ENCODE measurements at places on chromosomes 11 and 22. TPM values are rescaled to one million over a fixed set of nuclear protein-coding genes. Genes with fewer than 3 reads are reported as not detected.

ZC3H12C gene
- 8.8 TPM for polyA plus RNA-seq

APOA1 gene
- polyA plus RNA-seq, result 41.0 TPM

ELMOD1 gene
- 6.4 TPM for polyA plus RNA-seq

SELENOH gene
- 91.1 TPM for polyA plus RNA-seq

MS4A3 gene
- polyA plus RNA-seq, result 0.71 TPM

DNA sequence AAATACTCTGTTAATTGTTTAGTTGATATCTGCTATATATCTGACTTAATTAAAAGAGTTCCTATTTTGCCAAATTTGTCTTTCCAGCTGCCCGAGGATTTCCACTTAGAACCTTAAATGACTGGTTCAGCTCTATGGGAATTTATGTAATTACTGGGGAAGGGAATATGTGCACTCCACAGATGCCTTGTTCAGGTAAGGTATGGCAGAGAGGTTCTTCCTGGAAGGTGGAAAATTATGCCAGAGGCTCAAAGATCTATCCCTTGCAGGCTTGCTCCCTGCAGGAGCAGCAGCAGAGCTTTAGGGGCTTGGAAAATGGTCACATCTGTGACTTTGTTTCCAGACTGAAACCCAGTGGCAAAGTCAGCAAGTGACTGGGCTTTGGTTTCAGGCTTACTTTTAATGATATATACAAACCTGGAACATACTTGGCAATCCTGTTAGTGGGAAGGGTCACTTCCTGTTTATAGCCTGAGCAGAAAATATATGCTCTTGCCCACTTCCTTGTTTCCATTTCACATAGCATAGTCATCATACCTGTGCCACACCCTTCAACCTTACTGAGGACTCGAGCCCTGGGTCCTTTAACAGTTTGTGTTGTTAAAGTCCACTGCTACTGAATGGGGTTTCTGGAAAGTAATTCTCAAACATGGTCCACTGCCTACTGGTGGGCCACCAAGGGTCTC lies 23.7 kb downstream of the WBP2NL start:
- H3K4me1 ChIP-seq, result no peaks in the 10 kb centered on the region
- H3K4me3 ChIP-seq, result no peak overlapping the region
- H3K27ac ChIP-seq, result no peak overlapping the region
- H3K36me3 ChIP-seq, result no peaks in the 10 kb centered on the region
- H3K27me3 ChIP-seq, result no peaks in the 10 kb centered on the region
- no peak for DNase-seq

DNA sequence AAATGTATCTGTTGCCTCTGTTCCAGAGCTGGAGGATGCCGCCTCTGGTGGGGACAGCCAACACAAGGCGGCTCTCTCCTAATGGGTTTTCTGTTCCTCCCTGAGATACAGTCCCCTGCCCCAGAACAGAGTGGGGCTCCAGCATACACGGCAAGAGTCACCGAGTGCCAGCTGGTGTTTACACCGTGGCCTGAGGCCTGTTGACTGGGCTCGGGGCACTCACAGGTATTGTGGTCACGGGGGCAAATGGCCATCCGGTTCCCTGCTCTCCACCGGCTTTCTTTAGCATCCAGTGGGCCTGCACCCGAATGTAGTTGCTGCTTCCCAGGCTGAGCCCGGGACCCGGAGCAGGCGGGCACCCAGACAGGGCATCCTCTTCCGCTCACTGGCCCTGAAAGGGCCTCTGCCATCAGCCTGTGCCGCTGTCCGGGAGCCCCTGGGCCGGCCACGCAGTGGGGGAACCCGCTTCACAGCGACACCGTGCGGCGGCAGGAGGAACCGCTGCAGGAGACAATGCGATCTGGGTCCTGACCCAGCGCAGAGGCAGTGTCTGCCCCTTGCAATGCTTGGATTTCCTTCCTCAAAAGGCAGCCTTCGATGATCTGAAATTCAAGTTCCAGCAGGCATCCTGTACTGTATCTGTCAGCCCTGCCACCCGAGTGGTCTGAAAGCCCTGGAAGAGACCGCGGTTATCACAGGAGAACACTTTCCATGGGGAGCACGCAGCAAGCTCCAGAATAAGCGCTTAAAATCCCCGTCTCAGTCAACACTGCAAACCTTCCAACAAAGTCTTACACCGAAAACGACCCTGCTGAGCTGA lies 859 bp upstream of the KRTAP5-5 start:
- no peaks in the 10 kb centered on the region for H3K36me3 ChIP-seq
- DNase-seq, result peak; percentile 39
- H3K4me3 ChIP-seq, result no peak overlapping the region
- peaks cover 36% of the 10 kb centered on the region for H3K27me3 ChIP-seq
- peaks cover 16% of the 10 kb centered on the region for H3K4me1 ChIP-seq
- H3K27ac ChIP-seq, result no peak overlapping the region

DNA sequence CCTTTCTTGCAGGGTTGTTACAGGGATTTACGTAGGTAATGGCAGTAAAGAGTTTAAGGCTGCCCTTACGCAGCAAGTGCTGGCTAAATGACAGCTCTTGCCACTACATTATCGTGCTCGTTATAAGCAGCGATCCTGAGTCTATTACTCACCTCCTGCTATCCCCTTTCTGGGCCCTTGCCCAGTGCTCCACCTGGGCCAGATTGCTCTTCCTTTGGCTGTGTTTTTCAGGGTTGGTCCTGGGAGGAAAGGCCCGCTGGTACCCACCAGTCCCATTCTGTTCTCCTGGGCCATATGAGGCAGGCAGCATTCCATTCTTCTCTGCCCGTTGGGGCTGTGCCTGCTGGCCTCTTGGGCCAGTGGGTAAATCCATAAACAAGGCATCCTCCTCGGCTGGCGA lies 87.5 kb downstream of the C11orf58 start:
- H3K4me3 ChIP-seq, result no peak overlapping the region
- no peaks in the 10 kb centered on the region for H3K27me3 ChIP-seq
- no peaks in the 10 kb centered on the region for H3K4me1 ChIP-seq
- no peak overlapping the region for H3K27ac ChIP-seq
- DNase-seq, result no peak

GRCh38 chr11:133955081-133955891 lies 1.5 kb downstream of the IGSF9B start:
- no peak for DNase-seq
- peaks cover 86% of the 10 kb centered on the region for H3K27me3 ChIP-seq
- no peak overlapping the region for H3K27ac ChIP-seq
- peak overlapping the region; percentile 31 for H3K4me3 ChIP-seq
- peaks cover 48% of the 10 kb centered on the region for H3K4me1 ChIP-seq

- H3K27me3 ChIP-seq, result peaks cover 2% of the 10 kb centered on the region
- no peak overlapping the region for H3K4me3 ChIP-seq
- peaks cover 4% of the 10 kb centered on the region for H3K4me1 ChIP-seq
- H3K36me3 ChIP-seq, result no peaks in the 10 kb centered on the region
These were observed 15.7 kb downstream of the CRTAM start for GRCh38 chr11:122853971-122854446.

- H3K4me1 ChIP-seq, result peaks cover 73% of the 10 kb centered on the region
- peak overlapping the region; percentile 74 for H3K27ac ChIP-seq
- no peak for DNase-seq
- H3K27me3 ChIP-seq, result no peaks in the 10 kb centered on the region
- peaks cover 9% of the 10 kb centered on the region for H3K36me3 ChIP-seq
- no peak overlapping the region for H3K4me3 ChIP-seq
These were observed 7.5 kb downstream of the FXYD6 start for GRCh38 chr11:117868815-117869561.

- no peaks in the 10 kb centered on the region for H3K36me3 ChIP-seq
- H3K27me3 ChIP-seq, result no peaks in the 10 kb centered on the region
- H3K4me1 ChIP-seq, result peaks cover 2% of the 10 kb centered on the region
- no peak overlapping the region for H3K4me3 ChIP-seq
These were observed 119.9 kb upstream of the MPPED2 start for GRCh38 chr11:30705913-30706675.

DNA sequence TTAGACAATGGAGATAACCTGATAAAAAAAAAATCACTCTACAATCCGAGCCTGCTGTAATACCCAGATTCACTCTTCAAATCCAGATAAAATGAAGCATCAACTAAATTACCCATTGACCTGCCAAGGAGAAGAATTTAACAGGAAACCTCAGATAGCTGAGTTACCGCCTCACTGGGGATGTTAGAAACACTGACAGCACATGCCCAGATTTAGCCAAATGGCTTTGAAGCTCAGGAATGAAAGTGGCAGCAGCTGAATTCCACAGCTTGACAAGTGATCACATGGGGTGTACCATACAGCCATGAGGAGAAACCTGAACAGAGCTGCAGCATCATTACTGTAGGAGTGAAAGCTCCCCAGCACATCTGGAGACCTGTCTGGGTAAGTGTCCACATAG lies 807.6 kb downstream of the DLG2 start:
- H3K4me3 ChIP-seq, result no peak overlapping the region
- H3K36me3 ChIP-seq, result no peaks in the 10 kb centered on the region
- no peaks in the 10 kb centered on the region for H3K27me3 ChIP-seq
- peak; percentile 17 for DNase-seq
- H3K4me1 ChIP-seq, result peaks cover 2% of the 10 kb centered on the region
- H3K27ac ChIP-seq, result no peak overlapping the region

GRCh38 chr22:44664149-44664548 lies 37.9 kb upstream of the PRR5 start:
- H3K4me3 ChIP-seq, result no peak overlapping the region
- H3K27ac ChIP-seq, result peak overlapping the region; percentile 40
- H3K36me3 ChIP-seq, result no peaks in the 10 kb centered on the region

- no peak overlapping the region for H3K27ac ChIP-seq
- H3K4me3 ChIP-seq, result no peak overlapping the region
- peaks cover 5% of the 10 kb centered on the region for H3K4me1 ChIP-seq
- no peak for DNase-seq
These were observed 8.8 kb upstream of the WT1 start for GRCh38 chr11:32444186-32444585.

DNA sequence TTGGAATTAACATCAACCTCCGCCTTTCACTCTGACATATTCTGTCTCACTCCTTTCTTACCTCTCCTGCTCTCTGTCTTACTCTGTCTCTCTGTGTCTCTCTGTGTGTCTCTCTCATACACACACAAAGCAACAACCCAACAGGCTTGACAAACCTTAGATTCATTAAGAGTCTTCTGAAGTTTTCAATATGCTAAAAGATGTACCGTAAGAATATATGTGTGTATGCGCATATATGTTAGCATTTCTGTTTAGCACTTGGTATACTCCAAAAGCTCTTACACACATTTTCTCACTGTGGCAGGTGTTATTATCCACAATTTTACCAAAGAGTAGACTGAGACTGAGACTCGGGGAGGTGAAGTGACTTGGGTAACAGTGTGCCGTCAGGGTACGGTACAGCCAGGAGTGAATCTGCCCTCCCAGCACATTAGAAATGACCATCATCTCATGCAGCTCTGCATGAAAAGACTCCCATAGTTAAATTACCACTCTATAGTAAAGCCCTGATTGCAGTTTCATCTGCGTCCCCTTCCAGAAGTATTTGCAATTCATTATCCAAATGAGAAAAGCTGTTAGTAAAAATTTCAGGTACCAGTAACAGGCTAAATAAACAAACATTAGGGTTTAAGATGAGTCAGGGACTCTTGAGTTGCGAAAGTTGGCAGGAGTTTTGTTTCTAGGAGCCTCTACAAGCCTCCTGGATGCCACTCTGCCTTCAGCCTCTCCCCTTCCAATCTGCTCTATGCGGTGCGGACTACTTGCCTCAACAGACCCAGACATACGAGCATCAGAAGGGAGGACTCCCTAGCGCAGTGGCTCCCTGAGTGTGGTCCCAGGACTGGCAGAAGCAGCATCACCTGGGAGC lies 195.2 kb upstream of the TMEM45B start:
- H3K36me3 ChIP-seq, result no peaks in the 10 kb centered on the region
- H3K4me1 ChIP-seq, result no peaks in the 10 kb centered on the region
- H3K27me3 ChIP-seq, result peaks cover 26% of the 10 kb centered on the region
- no peak overlapping the region for H3K4me3 ChIP-seq

DNA sequence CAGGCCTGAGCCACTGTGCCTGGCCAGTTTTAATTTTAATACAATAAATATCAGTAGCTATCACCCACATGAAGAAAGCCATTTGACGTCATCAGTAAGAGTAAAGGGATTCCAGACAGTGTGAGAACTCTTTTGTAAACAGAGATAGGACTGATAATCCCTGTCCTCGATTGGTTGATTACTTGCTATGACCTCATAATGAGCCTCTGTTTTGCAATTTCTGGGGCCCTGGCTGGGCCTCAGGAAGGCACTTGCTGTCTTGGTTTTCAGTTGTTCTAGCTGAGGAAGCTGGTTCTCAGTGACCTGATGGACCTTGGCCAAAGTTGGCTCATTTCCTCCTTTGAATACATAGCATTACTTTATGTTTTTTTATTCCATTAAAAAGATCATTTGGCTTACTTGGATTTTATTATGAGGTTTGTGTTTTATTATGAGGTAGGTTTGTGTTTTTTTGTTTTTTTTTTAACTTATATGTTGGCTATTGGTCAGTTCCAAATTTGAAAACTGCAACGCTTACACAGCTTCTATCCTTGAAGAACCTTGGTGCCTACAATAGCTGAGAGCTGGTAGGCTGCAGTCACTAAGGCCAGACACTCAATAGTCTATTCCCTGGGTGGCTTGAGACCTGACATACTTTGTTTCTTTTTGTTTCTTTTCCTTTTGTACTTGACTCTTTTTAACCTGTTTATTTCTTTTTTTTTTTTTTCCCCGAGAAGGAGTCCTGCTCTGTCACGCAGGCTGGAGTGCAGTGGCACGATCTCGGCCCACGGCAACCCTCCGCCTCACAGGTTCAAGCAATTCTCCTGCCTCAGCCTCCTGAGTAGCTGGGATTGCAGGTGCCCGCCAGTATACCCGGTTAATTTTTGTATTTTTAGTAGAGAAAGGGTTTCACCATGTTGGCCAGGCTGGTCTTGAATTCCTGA lies 20.0 kb downstream of the MARK2 start:
- no peak overlapping the region for H3K27ac ChIP-seq
- H3K36me3 ChIP-seq, result peaks cover 14% of the 10 kb centered on the region
- no peaks in the 10 kb centered on the region for H3K27me3 ChIP-seq

All from muscle of leg (tissue), 16 donors.